ENCODE measurements at places on chromosomes 2 and 18.
A peak's percentile ranks its signal among the peaks of the same experiment; 100 is the strongest.

DNA sequence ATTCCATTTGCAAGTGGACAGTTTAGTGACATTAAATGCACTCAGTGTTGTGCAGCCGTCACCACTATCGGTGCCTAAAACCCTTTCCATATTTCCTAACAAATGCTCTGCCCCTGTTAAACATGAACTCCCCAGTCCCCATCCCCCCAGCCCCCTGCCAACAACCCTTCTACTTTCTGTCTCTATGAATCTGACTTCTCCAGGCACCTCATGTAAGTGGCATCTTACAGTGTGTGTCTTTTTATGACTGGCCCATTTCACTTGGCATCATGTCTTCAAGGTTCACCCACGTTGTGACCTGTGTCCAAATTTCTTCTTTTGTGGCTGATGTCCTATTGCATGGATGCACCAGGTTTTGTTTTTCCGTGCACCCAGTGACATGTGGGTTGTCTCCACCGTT is 140.9 kb upstream of the GPC1 start:
- no peak for DNase-seq

DNA sequence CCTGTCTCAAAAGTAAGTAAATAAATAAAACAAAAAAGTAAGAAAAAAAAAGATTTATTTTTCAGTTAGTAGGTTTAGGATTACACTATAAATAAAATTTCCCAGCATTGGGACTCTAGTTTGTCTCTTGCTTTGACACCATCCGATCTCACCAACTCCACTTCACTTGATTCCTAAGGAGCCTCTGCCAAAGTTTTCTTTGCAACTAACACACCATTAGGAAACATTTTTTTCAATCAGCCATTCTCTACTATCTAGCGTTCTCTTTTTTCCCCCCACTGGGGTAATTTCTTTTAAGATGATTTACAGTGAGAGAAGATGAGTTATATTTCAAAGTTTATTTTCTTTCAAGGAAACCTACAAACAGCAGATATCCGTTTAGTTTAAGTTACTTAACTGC is 10.6 kb upstream of the NEMP2 start:
- DNase-seq = no peak

GRCh38 chr2:19111354-19111753 is 247.1 kb downstream of the OSR1 start:
- no peak for DNase-seq

DNA sequence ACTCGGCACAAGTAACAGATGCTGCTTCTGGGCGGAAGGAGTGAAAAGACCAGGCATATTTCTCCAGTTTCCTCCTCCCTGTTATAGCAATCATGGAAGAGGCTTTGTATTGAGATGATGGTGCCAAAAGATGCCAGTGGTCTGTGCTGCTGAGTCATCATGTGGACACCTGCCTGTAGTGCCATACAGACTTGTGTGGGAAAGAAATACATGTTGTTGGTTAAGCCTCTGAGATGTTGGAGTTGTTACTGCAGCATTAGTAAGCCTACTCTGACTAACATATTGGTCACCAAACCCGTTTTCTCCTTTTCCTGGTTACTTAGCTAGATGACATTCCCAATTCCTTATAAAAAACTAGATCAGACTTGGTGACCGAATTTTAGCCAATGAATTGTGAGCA is 356.9 kb downstream of the ZNF521 start:
- DNase-seq = no peak

DNA sequence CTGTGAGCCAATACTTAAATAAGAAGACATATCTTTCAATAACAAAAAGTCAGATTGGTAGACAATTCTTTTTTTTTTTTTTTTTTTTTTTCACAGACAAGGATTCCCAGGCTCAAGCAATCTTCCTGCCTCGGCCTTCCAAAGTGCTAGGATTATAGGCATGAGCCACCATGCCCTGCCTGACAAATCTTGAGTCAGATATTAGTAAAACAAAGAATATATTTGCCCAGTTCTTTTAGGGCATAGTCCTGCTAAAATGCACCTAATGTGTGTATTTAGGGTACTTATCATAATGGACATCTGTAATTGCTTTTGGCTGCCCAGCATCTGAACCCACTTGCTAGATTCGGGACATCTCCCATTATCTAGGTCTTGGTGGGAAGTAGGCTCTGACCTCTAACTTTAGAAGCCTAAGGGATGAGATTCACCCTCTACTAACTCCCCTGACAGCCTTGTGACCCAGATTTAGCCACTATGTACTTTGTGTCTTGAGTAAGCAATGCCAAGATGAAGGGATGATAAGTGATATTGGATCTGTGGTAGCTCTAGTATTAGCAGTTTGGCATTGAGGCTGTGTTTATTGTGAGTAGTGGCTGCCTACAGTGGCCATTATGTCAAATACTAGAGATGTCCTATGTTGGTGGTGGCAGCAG is 18.5 kb upstream of the PSME4 start:
- no peak for DNase-seq

DNA sequence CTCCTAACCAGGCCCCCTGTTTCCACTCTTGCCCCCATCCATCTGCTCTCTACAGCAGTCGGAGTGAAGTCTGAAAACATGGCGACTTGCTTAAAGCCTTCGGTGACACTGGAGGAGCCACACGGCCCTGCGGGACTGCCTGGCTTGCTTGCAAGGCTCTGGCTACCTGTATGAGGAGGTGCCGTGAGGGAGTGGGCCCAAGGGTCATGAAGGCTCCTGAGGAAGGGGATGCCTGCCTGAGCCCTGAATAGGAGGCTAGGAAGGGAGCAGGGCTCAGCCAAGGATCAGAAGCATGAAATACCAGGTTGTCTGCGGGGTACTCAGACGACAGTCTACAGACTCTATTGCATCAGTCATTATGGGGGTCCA is 75.4 kb downstream of the EMX1 start:
- DNase-seq = no peak

DNA sequence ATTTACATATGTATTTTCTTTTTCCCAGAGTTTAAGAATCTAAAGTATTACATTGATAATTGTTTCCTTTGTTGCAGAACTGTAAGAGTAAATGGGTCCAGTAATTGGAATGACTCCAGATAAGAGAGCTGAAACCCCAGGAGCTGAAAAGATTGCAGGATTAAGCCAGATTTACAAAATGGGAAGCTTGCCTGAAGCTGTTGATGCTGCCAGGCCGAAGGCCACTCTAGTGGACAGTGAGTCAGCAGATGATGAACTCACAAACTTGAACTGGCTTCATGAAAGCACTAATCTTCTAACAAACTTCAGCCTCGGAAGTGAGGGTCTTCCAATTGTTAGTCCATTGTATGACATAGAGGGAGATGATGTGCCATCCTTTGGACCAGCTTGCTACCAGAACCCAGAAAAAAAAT is 183.8 kb upstream of the STON1 start:
- DNase-seq = no peak

DNA sequence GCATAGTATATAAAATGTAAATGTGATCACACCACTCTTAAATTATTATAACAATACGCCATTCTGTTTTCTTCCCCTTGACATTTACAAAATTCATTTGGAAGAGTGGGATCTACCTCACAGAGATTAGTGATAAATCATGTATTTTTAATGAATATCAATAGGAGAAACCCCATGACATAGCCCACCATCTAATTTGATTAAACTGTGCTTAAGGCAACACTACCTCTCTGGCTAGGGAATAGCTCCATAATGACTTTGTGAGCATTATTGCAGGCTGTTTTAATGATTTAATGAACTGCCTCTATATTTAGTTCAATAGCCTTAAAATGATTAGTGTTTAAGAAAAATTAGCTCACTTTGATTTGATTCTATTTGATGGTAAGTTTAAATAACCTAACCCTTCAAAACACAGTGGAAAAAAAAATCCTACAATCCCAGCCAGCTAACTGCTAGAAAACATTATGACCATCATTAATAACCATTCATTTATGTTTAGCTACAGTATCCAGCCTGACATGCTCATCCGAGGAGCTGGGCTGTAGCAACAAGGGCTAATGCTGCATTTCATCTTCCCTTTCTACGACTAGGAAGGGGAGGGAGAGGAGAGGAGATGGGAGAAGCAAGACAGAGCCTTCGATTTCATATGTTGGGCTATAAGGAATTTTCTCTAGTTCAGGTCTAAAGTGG is 75.3 kb upstream of the BCL11A start:
- no peak for DNase-seq

DNA sequence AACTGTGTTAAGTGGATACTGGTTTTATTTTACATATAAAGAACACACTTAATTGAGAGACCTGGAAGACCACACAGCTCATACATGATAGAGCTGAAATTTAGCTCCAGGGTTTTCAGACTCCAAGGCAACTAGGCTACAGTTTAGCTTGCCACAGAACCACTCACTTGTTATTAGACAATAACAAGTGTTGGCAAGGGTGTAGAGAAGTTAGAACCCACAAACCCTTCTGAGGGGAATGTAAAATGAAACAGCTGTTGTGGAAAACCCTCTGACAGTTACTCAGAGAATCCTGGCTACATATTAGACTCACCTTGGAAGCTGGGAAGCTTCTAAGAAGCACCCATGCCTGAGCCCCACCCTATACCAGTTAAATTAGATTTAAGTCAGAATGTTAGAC is 75.3 kb downstream of the MAP3K20 start:
- no peak for DNase-seq

- DNase-seq = no peak
These were observed 181.2 kb downstream of the ANAPC1 start for GRCh38 chr2:111702804-111703196.

DNA sequence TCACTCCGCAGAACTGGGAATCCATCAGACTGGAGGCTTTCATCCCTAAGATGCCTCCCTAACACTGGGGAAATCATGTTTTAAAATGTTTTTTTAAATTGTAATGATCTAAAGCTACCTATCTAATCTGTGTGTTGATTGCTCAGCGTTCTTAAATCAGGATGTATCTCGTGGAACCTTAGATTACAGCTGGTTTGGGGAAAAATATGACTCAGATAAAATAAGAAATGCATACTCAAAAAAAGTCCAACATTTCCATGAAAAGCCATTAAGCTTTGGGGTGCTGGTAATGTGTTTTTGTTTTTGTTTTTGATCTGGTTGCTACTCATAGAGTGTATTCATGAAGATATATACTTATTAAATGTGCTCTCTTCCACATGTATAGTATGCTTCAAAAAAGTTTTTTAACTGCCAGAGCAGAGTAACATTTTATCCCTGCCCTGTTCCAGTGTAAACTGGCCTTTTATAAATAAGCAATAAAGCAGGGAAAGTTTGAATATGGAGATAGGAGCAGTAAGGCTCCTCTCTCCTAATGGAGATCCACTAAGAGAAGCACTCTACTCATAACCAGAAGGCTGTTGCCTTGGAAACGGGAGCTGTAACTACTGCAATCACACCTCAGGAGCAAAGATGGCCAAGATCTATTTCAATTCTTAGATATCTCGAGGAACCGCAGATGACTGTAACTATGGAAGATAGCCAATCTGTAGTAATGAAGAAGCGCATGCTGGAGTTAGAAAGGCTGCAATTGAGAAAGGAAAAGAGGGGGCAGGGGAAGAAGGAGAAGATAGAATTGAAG is 41.6 kb downstream of the ANKRD44 start:
- DNase-seq = peak; percentile 70

GRCh38 chr2:72316774-72317173 is 169.1 kb upstream of the CYP26B1 start:
- DNase-seq = no peak

DNA sequence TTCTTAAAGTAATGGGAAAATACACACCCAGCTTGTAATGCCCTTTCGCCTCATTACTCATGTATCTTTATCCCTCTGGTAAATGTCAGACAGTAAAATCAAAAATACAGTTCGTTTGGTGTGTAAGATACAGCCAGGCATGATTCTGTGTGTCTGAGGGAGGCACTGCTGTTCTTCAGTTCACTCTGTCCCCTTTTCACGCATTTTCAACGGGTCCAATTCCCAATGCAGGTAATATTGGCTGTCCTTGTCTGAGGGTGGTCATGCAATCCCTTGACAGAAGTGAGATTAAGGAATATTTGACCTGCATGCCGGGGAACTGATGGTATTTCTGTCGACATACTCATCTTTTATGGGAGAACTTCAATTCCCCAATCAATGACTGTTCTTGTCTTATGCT is 587.2 kb upstream of the NXPH2 start:
- no peak for DNase-seq

DNA sequence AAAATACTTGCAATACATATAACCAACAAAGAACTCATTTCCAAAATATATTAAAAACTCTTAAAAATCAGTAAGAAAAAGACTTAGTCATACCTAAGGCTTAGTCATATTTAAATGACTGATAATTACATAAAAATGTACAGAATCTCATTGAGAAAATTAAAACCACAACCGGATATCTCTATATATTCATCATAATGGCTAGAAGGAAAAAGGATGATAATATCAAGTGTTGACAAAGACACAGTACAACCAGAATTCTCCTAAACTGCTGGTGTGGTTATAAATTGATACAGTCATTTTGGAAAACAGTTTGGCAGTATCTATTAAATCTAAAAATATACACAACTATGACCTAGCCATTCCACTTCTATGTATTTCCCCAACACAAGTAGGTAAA is 27.1 kb upstream of the IHH start:
- DNase-seq = no peak

DNA sequence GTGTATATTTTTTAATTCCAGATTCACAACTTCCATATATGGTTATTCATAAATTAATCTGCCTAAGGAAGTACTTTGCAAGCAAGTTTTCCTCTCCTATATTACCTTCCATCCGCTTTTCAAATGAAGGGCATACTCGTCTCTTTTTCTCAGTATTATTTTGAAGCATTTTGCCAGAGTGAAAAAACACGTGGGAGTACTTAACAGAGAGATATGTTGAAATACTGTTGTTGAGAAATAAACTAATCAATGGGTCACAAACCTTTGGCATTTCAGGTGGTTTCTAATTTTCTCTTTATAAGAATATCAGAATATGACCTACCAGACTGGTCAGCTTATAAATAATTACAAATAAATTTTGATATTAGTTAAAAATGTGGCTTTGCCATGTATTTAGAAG is 67.6 kb downstream of the CCDC102B start:
- DNase-seq = no peak

DNA sequence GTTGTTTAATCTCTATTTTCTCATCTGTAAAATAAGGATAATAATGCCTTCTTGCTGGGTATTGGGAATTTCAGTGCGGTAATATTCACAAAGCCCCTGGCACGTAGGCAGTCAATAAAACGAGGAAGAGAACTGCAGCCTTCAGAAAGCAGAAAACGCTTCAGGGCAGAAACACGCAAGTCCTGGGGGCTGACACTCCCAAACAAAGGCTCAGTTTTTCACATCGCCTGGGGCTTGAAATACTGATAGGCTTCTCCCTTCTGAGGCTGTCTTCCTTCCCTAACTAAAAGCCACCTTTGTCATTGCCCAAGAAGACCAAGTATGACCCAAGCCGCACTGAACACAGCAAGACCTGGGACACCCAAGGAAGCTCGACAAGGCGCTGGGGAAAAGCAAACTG is 32.4 kb downstream of the TMEM177 start:
- DNase-seq = no peak
